Activated CD4-positive, alpha-beta T cell treated with anti-CD3 and anti-CD28 coated beads, Interleukin-2, amount 10 ng/mL, durations not matched to agents 7 days and 5 days (primary cell): ENCODE measurements at places on chromosomes 7 and 10. TPM values are rescaled to one million over a fixed set of nuclear protein-coding genes. Genes with fewer than 3 reads are reported as not detected.

- DNase-seq: no peak
- H3K27me3 ChIP-seq: no peaks in the 10 kb centered on the region
- no peak overlapping the region for H3K4me3 ChIP-seq
- H3K27ac ChIP-seq: no peak overlapping the region
- no peaks in the 10 kb centered on the region for H3K4me1 ChIP-seq
These were observed 28.1 kb upstream of the KNDC1 start for GRCh38 chr10:133131734-133132472.

GRCh38 chr10:130234171-130234965 lies 98.2 kb downstream of the GLRX3 start:
- no peak overlapping the region for H3K27ac ChIP-seq
- peaks cover 17% of the 10 kb centered on the region for H3K27me3 ChIP-seq
- no peaks in the 10 kb centered on the region for H3K4me1 ChIP-seq
- DNase-seq: no peak
- no peaks in the 10 kb centered on the region for H3K36me3 ChIP-seq

DNA sequence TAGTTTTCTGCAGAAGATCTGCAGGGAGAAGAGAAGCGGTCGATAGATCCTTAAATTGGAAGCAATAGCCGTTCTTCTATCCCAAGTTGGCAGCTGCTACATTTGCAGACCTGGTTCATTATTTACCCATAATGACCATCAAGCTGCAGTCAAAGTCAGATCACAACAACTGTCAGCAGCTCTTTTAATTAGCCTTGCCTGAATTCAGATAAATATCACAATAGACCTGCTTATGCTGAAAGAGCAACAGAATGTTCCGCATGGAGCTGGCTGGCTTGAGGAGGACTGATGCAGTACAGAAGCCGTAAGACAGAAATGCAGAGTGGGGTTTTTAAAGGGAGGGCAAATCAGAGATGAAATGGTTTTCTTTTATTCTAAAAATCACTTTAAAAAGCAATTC lies 109.4 kb downstream of the HIBADH start:
- H3K36me3 ChIP-seq: no peaks in the 10 kb centered on the region
- H3K4me3 ChIP-seq: no peak overlapping the region
- H3K27ac ChIP-seq: no peak overlapping the region
- DNase-seq: no peak
- H3K4me1 ChIP-seq: no peaks in the 10 kb centered on the region

GRCh38 chr7:41431671-41432070 lies 271.2 kb downstream of the INHBA start:
- H3K4me3 ChIP-seq: no peak overlapping the region
- H3K27me3 ChIP-seq: no peaks in the 10 kb centered on the region
- no peak overlapping the region for H3K27ac ChIP-seq
- DNase-seq: no peak
- H3K36me3 ChIP-seq: no peaks in the 10 kb centered on the region
- no peaks in the 10 kb centered on the region for H3K4me1 ChIP-seq

- no peak for DNase-seq
- H3K4me3 ChIP-seq: no peak overlapping the region
- H3K4me1 ChIP-seq: peaks cover 11% of the 10 kb centered on the region
- H3K36me3 ChIP-seq: no peaks in the 10 kb centered on the region
These were observed 71.1 kb downstream of the INPP5A start for GRCh38 chr10:132608511-132609195.

DNA sequence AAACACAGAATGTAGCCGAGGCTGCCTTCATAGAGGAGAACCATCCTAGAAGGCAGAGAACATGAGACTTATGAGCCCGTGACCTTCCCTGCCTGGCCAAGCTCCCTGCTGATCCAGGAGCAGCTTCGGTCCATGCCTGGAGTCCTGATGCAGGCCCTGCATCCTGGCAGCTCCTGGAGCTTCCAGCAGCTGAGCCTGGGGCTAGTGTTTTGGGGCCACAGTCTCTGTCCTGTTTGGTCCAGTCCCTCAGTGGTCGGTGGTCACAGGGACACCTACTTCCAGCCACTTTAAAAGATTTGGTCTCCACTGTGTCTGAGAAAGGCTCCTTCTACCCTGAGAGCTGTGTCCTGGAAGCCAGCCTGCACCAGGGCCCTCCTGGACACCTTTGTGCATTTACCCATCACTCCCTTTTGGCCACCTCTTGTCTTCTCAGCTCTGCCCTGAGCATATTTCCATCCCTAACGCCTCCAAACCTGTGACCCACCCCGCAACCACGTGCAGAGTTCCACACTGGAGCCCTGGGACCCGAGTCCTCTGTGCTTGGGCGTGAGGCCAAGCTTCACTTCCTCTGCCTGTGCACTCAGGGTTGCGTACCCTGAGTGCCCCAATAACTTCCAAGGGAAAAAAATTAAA lies 315.2 kb upstream of the ZNF32 start:
- H3K27ac ChIP-seq: no peak overlapping the region
- H3K27me3 ChIP-seq: peaks cover 33% of the 10 kb centered on the region

- peaks cover 41% of the 10 kb centered on the region for H3K4me1 ChIP-seq
- no peaks in the 10 kb centered on the region for H3K27me3 ChIP-seq
- H3K4me3 ChIP-seq: peak overlapping the region; percentile 62
- H3K36me3 ChIP-seq: peaks cover 26% of the 10 kb centered on the region
- peak overlapping the region; percentile 85 for H3K27ac ChIP-seq
These were observed 11.4 kb downstream of the DAGLB start for GRCh38 chr7:6436385-6436685.

DNA sequence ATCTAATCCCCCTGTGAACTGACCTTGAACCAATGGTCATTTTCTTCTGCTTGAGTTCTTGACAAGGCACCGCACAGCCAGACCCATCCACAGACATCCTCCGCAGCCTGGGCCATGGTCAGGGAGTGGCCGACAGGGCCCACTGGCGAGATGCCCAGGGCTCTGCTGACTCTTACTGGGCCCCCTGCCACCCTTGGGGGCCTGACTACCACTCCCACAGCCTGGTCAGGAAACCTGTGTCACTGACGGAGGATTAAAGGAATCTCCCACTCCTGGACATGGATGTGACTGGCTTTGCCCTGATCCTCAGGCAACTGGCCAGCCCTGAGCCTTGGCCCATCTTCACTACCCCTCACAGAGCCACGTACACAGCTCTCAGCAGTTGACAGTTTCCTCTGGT lies 50.4 kb upstream of the ENO4 start:
- no peaks in the 10 kb centered on the region for H3K36me3 ChIP-seq
- DNase-seq: no peak
- H3K4me3 ChIP-seq: no peak overlapping the region

DNA sequence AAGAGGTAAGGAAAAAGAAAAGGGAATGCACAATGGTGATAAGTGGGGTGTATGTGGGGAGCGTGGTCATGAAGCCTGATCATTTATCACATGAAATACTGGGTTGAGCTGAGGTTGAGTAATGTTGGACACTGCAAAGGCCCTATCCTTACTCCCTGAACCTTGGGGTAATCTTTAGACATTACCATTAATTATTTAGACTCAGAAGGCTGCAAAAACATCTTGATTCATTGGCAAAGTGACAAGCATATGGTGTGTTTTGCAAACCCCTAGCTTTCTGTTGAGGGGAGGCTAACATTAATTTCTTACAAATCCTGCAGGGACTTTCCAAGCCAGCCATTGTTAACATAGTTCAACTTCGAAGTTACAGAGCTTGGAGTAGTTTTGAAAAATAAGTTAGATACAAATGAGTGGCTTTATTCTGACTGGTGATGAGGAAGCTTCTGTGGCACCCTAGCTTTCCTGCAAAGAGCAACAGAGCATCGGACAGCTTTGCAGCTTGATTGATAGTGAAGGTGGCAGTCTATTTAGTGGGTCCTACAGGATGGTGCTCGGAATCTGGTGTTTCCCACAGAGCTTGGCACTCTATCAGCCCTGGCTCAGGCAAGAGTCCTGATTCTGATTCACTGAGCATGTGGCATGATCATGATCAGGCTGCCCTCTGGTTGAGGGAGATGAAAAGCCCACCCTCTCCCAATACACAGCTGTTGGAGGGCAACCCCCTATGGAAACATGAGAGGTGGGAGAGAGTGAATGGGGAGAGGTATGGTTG lies 153.7 kb upstream of the NPVF start:
- no peaks in the 10 kb centered on the region for H3K4me1 ChIP-seq
- no peaks in the 10 kb centered on the region for H3K36me3 ChIP-seq
- H3K27ac ChIP-seq: no peak overlapping the region
- no peak overlapping the region for H3K4me3 ChIP-seq

DNA sequence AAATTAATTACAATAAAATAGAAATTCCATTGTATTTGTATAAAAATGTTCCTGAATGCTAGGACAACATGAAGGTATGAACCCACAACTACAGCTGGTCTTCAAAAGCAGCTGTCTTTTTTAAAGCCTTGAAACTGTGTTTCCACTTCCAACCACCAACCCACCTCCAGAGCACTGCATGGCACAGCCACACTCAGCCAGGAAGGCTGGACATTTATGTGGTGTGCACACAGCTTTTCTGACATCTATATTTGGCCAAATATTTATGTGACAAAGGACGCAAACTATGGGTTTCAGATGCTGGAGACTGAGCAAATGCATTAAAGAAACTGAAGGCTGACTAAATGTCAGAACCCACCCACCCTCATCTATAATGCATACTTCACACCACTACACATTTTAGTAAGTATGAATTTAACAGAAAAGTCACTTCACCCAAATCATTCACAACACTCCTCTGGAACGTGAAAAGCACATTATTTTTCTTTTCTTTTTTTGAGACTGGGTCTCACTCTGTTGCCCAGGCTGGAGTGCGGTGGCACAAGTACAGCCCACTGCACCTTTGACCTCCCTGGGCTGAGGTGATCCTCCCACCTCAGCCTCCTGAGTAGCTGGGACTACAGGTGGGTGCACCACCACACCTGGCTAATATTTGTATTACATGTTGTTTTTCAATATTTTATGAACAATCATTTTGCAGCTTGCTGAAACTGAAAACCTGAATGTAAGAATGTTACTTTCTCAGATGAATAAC lies 27.9 kb upstream of the DAGLB start:
- no peak overlapping the region for H3K4me3 ChIP-seq
- H3K27ac ChIP-seq: no peak overlapping the region
- peaks cover 25% of the 10 kb centered on the region for H3K36me3 ChIP-seq
- no peak for DNase-seq
- peaks cover 41% of the 10 kb centered on the region for H3K4me1 ChIP-seq
- H3K27me3 ChIP-seq: no peaks in the 10 kb centered on the region

- no peak overlapping the region for H3K27ac ChIP-seq
- H3K4me1 ChIP-seq: no peaks in the 10 kb centered on the region
- H3K36me3 ChIP-seq: no peaks in the 10 kb centered on the region
- no peak for DNase-seq
These were observed 10.4 kb upstream of the TARP start for GRCh38 chr7:38283809-38284208.

DNA sequence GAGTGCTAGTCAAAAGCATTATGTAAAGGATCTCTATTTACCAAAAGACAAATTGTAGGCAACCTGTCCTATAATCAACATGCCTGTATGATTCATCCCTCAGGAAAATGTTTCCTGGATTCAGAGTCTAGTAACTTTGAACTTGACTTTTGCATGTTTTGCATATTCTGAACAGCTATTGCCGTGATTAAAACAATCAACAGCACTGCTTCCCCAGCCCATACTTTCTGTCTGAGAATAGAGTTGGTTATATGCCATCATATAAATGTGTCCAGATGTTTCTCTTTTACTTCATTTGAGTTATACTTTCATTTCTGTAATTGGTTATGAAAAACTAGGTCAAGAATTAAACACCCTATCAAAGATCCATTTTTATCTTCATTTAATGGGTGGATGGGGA lies 83.5 kb downstream of the ZMYND11 start:
- no peak overlapping the region for H3K4me3 ChIP-seq
- H3K27me3 ChIP-seq: no peaks in the 10 kb centered on the region
- peaks cover 17% of the 10 kb centered on the region for H3K4me1 ChIP-seq
- DNase-seq: no peak

DNA sequence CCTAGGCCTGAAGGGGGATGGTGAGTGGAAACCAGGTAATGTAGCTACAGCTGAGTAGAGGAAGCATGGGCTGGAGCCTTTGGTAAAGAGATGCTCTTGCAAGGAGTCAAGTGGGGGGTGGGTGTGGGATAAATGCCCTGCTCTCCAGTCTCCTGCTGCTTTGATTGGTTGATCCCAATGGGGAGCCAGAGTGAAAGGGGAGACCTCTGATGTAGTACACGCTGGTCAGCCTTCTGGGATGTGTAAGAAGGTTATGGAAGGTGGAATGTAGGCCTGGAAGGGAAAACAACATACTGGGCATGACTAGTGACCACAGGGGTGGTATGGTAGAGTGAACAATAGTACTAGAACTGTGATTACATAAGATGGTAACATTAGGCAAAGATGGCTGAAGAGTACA lies 44.3 kb downstream of the TET1 start:
- H3K36me3 ChIP-seq: peaks cover 21% of the 10 kb centered on the region
- no peak for DNase-seq
- no peaks in the 10 kb centered on the region for H3K27me3 ChIP-seq
- no peak overlapping the region for H3K4me3 ChIP-seq

GRCh38 chr7:129825209-129825970 lies 127.4 kb downstream of the UBE2H start:
- peaks cover 22% of the 10 kb centered on the region for H3K4me1 ChIP-seq
- H3K4me3 ChIP-seq: peak overlapping the region; percentile 86
- peak; percentile 87 for DNase-seq
- H3K27ac ChIP-seq: peak overlapping the region; percentile 84
- no peaks in the 10 kb centered on the region for H3K27me3 ChIP-seq

GRCh38 chr10:101394524-101395133 lies 40.7 kb downstream of the BTRC start:
- no peak overlapping the region for H3K4me3 ChIP-seq
- H3K36me3 ChIP-seq: no peaks in the 10 kb centered on the region
- H3K4me1 ChIP-seq: peaks cover 9% of the 10 kb centered on the region
- no peak for DNase-seq
- H3K27me3 ChIP-seq: no peaks in the 10 kb centered on the region

DNA sequence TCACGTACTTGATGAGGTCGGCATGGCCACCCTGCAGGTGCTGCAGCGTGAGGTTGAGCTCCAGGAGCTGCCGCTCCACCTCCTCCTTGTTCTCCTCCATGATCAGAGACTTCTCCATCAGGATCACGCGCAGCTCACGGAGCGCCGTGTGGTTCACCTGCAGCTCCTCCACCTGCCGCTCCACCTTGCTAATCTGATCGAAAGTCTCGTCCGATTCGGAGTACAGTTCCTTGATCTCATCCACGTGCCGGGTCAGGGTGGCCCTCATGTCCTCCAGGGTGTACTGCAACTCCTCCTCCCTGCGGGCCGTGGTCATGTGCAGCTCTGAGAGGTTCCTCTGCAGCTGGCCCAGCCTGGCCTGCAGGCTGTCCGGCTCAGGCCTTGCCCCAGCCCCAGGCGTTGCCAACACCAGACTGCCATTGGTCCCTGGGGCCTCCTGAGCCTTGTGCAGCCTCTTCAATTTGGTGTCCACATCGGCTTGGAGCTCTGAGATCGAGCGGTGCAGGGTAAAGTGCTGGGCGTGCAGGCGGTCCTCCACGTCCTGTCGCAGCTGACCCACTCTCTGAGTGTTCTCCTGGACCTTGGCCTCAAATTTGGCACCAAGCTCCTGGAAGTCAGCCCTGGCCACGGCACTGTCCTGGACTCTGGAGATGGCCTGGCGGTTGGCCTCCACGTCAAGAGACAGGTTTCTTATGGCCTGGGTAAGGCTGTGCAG lies 13.9 kb downstream of the MMRN2 start:
- DNase-seq: no peak
- no peaks in the 10 kb centered on the region for H3K36me3 ChIP-seq
- peaks cover 3% of the 10 kb centered on the region for H3K27me3 ChIP-seq
- no peak overlapping the region for H3K27ac ChIP-seq
- peaks cover 13% of the 10 kb centered on the region for H3K4me1 ChIP-seq
- H3K4me3 ChIP-seq: no peak overlapping the region

OR2A5 gene
- not detected for total RNA-seq

IFIT1B gene
- not detected for total RNA-seq

UNC5B gene
- total RNA-seq: not detected

HOXA9 gene
- not detected for total RNA-seq

RAMP3 gene
- total RNA-seq: not detected

TMEM229A gene
- total RNA-seq: not detected

CFAP43 gene
- not detected for total RNA-seq

CTBP2 gene
- total RNA-seq: not detected

PSD gene
- total RNA-seq: 1.6 TPM

SYCE1 gene
- 0.29 TPM for total RNA-seq
